ENCODE measurements at places on chromosomes 7 and 10.

- no peak for DNase-seq
These were observed 333.9 kb downstream of the DNAJB6 start for GRCh38 chr7:157670490-157671357.

DNA sequence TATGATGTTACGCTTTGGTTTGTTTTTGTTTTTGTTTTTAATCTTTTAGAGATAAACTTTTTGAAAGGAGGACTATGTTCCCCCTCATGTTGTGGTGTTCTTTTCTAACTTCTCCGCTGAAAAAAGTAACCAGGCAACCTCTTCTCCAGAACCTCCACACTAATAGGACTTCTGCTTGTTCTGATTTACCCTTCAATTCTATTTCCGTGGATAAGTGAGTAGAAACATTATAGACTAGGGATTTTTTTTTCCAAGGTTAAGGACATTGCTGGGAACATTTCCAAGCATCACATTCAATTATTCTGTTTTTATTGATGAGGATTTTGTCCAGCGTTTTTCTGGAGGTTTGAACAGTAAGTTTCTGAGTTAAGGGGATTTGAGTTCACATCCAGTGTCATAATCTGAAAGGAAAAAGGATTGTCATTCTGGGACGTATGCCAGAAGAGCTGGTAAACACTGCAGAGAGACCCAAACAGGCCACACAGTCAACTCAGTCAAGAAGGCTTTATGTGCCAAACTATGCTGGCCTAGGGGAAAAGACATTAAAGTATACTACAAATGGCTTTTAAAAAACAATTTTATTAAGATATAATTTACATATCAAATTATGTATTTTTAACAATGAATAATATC lies 28.3 kb upstream of the RALA start:
- no peak for DNase-seq

- DNase-seq, result no peak
These were observed 235.4 kb upstream of the MYO3A start for GRCh38 chr10:25698638-25699037.

GRCh38 chr7:142477079-142477651 lies 219.3 kb upstream of the PRSS58 start:
- DNase-seq, result no peak

Data from mucosa of gallbladder (tissue), 1 donor.